RKO (cell line): ENCODE measurements at places on chromosomes 7 and 10.

DNA sequence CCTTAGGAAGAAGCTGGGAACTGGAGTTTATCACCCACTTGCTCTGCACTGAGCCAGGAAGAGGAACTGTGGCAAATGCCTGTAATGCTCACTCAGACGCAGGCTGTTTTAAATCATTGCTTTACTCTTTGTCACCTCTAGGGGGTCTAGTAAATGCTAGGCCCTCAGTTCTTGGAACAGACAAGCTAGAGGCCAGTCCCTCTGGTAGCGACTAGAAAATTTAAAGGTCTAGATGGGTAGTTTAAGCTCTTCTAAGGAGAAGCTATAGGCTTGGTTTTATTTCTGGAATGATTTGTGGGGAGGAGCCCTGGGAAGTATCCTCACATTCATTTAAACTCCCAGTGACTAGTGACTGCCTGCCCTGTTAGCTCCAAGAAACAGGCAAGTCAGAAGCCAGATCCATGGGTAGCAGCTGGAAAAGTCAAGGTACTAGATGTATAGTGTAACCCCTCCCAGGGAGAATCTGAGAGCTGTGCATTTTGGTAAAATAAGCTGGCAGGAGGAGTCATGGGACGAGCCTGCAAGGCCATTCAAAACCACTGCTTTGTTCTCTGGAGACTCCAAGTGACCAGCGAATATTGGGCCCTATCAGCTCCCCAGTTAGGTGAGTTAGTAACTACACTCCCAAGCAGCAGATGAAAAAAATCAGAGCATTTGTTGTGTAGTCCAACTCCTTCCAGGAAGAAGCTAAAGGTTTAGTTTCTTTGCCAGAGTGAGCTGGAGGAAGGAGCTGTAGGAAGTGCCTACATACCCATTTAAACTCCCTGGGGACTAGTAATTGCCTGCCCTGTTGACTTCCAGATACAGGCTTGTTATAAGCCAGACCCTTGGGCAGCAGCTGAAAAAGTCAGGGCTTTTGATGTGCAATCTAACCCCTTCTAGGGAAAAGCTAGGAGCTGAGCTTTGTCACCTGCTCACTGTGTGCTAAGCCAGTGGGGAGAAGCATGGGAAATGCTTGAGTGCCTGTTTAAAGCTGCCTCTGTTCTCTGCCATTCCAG lies 68.9 kb downstream of the DYNC1I1 start:
- DNase-seq: peak; percentile 69

DNA sequence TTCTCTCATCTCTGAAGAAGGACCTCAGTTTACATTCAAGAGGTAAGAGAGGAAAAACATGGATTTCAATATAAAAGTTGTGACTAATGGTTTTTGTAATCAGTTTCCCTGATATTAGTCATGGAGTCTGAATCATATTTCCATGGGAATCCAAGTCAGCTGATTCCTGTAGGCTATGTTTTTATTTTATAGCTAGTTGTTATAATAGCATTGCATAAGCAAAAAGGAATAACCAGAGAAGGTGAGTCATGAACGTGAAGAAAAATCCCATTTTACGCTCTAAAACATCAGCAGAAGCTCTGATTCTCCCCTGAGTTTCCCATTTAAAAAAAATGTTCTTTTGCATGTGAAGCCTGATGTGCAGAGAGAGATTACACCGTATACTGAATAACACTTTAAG lies 299.3 kb downstream of the SFMBT2 start:
- DNase-seq: peak; percentile 45

- no peak for DNase-seq
These were observed 70.7 kb upstream of the ATP6V0A4 start for GRCh38 chr7:138868711-138869110.

DNA sequence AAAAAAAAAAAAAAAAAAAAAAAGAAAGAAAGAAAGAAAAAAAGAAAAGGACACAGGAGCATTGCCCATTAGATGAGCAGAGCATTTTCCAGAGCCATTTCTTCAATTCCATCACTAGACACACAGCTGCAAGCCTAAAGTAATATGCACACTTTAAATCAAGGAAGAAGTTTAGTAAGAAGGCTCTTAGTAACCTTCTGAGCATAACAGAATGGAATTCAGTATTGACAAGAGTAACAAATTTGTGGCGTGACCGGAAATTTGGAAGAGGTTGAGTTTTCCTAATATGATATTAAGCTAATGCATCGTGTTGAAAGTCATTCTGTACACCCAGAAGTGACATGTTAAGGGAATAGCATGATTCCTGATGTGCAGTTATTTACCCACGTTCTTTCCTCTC lies 35.3 kb downstream of the SMURF1 start:
- DNase-seq: no peak

- no peak for DNase-seq
These were observed 6.5 kb downstream of the MDH2 start for GRCh38 chr7:76054123-76055120.

DNA sequence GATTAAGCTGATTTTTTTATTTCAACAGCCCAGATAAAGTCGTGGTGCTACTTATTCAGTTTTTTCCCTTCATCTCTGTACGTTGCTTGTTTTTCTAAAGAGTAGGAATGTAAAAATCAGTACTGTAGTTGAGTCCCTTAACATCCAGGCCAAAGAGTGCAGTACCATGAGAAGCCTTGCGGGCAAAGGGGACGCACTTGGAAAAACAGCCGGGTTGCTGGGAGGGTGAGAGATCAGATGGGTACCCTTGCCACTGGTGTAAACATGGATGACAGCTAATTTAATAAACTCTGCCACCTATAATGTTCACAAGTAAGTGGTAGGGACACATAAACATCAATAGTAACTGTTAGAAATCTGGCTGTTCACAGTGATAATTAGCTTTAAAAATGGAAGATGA lies 175.9 kb downstream of the POU6F2 start:
- DNase-seq: no peak

DNA sequence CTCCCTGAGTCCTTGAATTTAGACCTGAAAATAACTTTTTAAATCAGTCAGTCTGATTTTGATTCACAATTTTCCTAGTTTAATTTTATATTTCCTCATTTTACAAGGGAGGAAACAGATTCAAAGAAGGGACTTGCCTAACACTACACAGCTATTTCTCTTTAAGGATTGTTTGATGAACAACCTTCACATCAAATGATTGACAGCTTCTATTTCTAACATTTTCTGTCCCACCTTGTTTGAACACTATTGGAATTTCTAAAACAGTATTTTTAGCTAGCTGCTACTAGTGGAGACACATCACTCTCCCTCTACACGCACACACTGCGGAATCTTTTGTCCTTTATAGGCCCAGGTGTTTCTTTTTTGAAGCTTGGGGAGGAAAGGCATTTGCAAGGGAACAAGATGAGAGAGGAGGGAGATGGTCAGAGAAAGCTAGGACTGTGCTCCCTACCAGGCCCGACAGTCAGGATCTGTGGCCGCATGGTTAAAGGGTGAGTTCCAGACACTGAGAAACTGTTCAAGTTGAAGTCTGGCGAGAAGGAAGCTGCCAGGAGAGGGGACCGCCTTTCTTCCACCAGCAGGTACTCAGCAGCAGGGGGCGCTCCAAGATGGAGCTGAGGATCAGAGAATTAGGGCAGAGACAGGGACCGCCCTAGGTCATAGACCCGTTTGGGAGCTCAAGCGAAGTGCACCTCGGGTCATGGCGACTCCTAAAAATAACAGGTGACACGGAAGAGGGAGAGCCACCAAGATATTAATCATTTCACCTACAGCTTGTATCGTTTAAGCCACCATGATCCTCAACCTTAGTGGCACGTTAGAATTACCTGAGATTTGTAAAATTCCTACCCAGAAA lies 49.7 kb downstream of the DNAJC12 start:
- no peak for DNase-seq

DNA sequence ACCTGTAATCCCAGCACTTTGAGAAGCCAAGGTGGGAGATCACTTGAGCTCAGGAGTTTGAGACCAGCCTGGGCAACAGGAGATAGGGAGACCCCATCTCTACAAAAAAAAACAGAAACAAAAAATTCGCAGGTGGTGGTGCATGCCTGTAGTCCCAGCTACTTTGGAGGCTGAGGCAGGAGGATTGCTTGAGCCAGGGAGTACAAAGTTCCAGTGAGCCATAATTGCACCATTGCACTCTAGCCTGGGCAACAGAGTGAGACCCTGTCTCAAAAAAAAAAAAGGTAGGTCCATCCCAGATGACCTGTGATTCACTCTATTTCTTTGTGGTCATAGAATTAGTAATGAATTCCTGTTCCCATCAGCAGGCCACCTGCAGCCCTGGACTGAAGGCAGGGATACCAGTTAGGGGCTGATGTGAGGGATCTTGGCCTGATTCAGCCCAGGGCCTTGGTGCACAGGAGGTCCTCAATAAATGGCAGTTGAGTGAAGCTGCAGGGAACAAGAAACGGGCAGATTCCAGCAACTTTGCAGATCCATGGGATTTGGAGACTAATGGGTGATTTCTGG lies at the start of gene MYH16:
Gene MYH16 (plus strand): TSS at position 364 of the 570 bp plus-strand sequence.
- DNase-seq: peak; percentile 46

- no peak for DNase-seq
These were observed 461.1 kb downstream of the ZNF33B start for GRCh38 chr10:42177077-42177792.

DNA sequence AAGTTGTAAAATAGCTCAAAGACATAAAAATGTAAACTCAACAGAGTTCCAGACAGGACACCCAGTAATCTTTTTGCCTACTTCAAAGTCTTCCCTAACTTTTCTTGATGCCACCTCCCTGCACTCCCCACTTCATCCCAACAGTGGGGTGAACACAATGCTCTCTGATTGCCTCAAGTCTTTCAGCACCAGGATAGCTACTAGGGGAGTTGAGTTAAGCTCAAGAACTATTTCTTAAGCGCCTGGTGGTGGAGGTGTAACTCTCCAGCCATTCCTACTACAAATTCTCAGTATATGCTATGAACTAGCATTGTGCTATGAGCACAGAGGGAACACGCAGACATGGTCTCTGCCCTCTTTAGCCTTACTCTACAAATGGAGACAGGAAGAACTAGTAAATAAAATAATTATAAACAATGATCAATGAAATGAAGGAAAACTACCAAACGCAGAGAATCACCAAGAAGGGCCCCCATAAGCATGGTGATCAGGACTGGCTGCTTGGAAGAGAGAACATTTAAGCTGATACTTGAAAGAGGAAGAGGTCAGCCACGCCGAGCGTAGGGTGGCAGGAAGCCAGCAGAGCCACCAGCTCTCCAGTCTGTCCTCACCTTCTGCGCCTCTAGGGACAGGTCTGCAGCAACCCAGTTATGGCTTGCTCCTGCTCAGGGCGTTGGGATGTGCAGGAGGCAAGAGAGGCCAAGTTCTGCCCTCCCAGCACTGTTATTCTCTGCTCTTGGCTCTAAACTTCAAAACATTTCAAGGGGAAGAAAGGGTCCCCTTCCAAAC lies 16.7 kb upstream of the FRA10AC1 start:
- DNase-seq: no peak

DNA sequence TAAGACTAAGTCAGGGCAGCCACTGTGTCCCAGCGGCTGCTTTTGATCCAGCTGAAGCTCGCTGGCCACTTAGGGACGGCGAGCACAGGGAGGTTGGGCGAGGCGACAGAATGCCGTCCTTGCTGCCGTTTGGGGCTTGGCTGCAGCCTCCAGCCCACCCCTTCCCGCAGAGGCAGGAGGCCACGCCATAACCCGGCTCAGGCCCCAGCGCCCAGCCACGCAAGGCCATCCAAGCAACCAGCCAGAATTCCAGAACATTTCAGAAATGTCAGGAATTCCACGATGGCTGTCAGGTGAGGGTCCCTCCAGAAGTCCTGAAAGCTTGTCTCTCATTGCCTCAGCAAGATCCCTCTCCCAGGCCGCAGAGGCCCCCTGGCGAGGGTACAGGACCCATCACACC lies 479.1 kb upstream of the FOXK1 start:
- DNase-seq: no peak

GRCh38 chr7:90246171-90246570 lies 1.2 kb downstream of the CFAP69 start:
- DNase-seq: no peak

DNA sequence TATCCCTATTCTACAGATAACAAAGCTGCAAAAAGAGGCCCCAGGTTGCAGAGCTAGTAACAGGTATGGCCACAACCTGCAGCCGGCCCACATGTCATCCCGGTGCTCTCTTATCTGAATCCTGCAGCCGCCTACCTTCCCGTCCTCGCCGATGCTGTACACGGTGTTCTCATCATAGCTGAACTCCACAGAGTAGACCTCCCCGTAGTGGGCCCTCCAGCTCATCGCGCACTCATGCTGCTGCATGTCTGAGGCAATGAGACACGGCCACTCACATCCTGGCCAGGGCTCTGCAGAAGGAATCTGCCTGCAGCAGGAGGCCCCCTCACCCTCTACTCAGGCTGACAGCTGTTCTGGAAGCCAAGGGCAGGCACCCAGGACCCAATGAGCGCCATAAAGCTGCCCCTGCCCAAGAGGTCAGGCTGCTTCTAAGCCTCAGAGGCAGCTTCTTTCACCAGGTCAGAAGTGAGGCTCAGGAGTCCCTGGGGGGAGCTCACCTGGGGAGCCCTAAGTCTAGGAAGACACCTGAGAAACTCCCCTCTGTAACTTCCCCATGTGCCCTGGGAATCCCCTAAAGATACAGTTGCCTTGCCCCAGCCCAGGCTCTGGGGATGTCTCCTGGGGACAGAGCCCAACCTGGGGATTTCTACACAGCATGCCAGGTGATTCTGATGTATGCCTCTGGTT lies 17.9 kb upstream of the CYREN start:
- DNase-seq: no peak

- DNase-seq: no peak
These were observed 125.7 kb upstream of the NPS start for GRCh38 chr10:127423218-127423915.

DNA sequence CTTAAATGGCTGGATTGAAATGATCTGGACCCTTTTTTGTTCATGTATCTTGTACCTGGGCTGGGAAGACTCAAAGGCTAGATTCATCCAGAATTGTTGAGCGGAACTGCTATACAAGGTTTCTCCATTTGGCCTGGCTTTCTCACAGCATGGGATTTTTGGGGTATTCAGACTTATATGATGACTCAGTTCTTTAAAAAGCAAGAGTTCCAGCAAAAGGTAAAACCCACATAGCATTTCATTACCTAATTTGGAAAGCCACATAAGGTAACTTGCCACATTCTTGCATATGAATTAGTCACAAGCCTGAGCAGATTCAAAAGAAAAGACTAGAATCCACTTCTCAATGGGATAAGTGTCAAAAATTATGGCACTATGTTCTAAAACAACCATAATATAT lies 137.4 kb downstream of the HGF start:
- DNase-seq: peak; percentile 86

DNA sequence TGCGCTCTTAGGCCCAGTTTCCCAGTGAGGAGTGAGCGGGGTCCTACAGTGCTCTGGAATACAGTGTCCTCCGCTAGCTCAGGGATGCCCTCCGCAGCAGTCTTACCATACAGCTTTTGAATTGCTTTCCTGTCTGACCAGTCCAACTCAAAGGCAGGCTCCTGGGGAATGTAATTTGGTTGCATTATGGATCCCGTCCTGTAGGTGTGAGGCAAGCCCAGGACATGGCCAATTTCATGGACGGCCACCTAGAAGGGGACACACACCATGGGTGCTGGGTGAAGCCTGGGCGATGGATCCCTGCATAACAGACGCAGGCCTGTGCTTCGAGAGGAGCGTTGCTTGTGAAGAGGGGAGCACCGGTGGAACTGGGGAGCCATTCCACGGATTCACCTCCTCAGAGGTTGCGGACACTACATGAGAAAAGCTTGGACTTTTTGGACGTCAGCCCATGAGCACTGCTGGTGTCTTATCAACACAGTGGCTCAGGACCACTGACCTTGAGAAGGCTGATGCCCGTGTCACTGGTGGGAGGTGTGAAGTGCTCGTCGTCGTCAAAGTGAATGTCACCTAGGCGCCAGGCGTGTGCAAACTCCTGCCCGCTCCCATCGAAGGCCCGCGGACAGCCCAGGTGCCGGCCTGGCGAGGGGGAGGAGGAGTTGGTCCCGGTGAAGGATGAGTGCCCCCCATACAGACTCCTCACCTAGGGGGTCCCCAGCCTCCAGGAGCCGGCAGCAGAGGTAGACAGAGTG lies 3.3 kb downstream of the MMP21 start:
- no peak for DNase-seq

GRCh38 chr7:27094304-27095049 lies 1.3 kb downstream of the HOXA1 start:
- no peak for DNase-seq
